ENCODE measurements at places on chromosomes 11 and 22.

DNA sequence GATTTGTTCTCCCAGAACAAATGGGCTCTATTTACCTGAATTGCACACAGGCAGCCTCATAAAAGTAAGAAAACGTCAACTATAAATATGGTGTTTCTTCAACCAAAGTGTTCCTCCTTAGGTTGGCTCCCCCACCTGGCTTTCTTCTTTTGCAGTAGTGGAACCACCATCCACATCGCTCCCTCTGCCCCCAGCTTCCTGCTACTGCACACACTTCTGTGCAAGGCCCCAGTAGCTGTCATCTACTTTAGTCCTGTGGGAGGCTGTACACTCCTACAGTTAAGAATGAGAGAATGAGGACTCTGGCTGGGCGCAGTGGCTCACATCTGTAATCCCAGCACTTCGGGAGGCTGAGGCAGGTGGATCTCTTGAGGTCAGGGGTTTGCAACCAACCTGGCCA is 89.5 kb downstream of the BMAL1 start:
- no peak for DNase-seq

GRCh38 chr22:17699696-17700340 is 61.3 kb downstream of the BCL2L13 start:
- no peak for DNase-seq

DNA sequence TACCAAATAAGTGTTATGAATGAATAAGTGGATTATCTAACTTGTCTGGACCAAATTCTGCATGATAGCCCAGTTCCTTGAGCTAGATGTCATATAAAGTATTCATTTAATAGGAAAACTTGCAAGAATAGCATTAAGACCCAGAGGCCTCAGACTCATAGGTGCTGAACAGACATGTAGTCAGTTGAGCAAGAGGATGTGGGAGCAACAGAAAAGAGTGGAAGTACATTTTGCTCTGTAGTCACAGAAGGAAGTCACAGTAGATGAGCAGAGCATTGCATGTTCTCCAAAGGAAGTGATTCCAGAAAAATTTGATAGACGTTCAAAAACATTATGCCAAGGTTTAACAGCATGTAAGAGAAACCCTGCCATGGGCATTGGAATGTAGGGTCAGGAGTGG is 9.5 kb downstream of the HOATZ start:
- no peak for DNase-seq

DNA sequence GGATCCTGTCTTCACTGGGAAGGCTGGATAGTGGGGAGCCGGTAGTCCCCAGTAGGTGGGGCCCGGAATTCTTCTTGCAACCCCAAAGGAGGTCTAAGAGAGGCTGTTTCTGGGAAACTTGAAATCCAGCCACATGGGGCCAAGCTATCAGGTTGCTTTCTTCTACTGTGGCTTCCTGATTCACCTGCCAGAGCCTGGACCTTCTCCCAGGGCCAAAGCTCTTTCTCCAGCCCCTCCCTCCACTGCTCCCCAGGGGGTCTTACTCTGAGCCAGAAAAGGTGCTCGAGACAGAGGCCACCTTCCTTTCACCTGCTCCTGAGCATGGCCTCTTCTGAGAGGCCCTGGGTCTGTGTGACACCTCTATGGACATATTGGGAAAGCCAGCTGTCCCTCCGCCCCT is 9.1 kb downstream of the TST start:
- no peak for DNase-seq

DNA sequence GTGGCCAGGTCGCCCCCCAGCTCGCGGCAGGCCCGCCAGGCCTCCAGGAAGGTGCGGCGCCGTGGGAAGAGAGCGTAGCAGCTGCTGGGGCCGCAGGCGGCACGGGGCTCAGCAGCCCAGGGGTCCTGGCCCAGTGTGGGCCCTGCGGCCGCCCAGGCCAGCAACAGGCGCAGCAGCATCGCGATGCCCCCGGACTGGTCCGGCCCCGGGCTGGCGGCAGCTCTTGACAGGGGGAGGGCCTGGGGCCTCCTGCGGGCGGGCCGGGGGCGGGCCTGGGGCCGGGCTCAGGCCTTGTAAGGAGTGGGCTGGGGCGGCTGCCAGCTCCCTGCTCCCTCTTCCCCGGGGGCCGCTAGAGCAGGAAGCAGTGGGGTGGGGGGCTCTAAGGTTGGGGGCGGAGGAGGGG is at the start of gene CD248:
CD248 (minus strand) TSS at position 196 of the 403 bp plus-strand sequence; CDS start at position 179, 17 bp downstream.
- DNase-seq: peak; percentile 47

DNA sequence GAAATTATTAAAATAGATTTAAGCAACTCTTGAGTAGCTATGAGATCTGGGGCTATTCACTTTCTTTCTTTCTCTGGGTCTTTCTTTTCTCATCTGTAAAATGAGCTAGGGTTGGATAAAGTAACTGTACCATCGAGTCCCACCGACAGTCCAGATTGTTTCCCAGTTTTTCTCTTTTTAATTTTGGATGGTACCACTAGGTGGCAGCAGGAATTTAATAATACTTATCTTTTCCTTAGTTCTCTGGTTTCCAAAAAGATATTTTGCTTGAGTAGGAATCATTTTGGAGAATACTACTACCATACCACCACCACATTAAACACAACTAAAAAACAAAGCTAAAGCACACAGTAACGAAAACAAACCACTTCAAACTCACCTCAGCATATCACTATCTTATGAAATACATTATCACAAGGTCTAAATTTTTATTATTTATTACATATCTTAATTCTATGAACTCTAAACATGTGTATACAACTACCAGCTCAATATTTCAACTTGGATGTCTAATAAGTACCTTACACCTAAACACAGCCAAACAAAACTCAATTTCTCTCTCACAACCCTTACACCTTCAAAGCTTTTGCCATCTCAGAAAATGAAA is 584.0 kb downstream of the KCNA4 start:
- no peak for DNase-seq

- no peak for DNase-seq
These were observed 270.2 kb upstream of the LUZP2 start for GRCh38 chr11:24226606-24227005.

- no peak for DNase-seq
These were observed 721.4 kb downstream of the FAM181B start for GRCh38 chr11:82012276-82012675.

DNA sequence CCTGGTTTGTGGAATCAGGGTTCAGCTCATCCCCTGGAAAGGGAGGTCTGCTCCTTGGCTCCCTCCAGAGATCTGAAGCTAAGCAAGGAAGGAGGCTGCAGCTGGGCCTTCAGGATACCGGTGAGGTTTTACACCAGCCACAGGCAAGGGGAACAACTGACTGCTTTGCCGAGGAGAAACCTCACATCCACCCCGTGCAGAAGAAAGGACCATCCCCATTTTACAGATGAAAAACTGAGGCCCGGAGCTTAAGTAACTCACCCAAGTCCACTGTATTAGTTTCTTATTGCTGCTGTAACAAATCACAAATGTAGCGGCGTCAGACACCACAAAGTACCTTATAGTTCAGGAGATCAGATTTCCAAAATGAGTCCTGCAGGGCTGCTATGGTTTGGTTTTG is 173.7 kb downstream of the MN1 start:
- DNase-seq: no peak

- no peak for DNase-seq
These were observed 4.8 kb upstream of the FXYD2 start for GRCh38 chr11:117829369-117829725.

- no peak for DNase-seq
These were observed 16.8 kb upstream of the GLYATL1 start for GRCh38 chr11:58922479-58922878.

DNA sequence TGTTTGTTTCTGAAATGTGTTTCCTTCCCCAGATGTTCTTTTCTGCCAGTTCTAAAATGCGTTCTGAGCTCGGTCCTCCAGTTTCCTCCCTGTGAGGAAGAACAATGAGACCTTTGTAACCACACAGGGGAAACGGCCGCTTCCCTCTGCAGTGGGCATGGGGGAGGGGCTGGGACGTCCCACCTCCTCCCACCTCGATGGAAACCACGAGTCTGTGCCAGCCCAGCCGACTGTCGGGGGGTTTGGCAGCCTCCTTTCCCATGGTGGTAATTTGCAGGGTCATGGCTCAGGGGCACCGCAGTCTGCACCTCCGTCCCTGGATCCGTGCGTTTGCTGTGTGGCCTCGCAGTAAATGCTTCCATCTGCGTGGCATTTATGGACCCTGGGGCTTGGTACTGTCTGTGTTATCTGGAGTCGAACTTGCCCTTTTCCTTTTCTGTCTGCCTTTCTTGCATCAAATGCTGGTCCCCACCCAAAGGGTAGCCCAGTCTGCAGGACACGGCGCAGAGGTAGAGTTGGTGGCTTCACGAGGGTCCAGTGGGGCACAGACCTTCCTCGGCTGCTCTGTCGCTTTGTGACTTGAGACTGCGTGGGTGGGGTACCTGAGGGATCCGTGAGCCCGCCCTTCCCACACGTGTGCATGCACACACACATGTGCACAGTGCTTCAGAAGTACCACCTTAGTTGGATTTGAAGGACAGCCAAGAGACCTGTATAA is 16.1 kb downstream of the LRP5 start:
- DNase-seq: no peak

GRCh38 chr22:22576989-22577427 is 17.9 kb upstream of the PRAME start:
- no peak for DNase-seq

DNA sequence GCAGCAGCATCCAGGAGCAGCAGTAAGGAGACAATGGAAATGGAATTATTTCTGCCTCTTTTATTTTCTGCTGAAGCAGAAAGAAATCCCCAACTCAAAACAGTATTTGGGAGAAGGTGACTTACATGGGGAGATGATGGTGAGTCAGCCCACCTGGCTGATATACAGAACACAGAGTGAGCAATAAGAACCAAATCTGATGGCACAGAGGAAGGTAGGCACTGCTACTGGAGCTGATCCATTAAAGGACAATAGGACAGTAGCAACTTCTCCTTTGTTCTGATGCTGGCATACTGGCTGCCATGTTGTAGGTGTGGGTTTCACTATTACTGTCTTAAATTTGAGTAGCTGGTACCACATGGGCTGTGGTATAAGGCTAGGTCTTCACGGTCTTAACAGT is 45.2 kb downstream of the CLPB start:
- no peak for DNase-seq

DNA sequence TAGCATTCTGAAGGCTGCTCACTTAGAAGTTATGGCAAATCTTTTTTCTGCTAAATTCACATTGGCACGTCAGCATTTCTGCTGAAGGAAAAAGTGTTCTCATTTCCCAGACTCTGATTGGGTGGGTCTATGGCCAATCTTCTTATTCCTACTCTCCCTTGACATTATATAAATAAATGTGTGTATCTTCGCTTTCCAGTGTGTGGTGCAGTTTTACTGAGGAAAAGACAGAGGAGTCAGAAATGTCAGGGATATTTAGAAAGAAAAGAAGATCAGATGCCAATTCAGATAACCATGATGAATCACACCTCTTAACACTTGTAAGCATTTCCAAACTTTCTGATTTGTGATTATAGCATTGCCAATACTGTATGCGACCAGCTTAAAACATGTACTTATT is 3.2 kb upstream of the BDNF start:
- peak; percentile 74 for DNase-seq

GRCh38 chr22:44200855-44201550 is 20.3 kb downstream of the PARVG start:
- no peak for DNase-seq

- DNase-seq: no peak
These were observed 33.8 kb downstream of the HIRA start for GRCh38 chr22:19397734-19398104.

All from brain microvascular endothelial cell (primary cell).